ENCODE measurements at places on chromosomes 1 and 21. TPM values are rescaled to one million over a fixed set of nuclear protein-coding genes. Genes with fewer than 3 reads are reported as not detected.

DNA sequence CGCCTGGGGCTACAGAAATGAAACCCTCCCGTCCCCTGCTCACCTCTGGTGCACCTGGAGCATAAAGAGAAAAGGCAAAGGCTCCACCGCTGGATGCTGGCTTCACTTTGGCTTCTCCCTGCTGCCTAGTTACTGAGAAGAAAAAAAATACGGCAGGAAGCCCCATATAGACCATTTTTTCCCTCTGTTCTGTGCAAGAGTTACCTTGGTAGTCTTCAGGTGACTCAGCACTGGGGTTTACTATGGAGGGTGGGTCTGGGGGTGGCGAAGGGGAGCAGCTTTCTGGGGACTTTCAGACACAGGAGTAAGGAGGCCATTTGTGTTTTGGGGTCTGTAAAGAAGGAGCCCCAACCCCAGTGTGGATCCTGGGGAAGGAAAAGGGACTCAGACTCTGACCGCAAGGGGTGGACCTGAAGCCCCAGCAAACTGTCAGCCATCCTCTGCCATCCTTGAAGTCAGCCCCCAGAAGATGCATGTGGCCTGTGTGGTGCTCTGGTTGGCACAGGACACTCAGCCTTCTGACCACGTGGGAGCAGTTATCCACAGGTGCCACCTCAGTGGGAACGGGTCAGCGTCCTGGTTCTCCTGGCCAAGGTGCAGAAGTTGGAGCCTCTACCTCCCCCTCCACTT lies 25.9 kb upstream of the EPS8L3 start:
- no peak for DNase-seq

Gene SYT2
- total RNA-seq, result 1.7 TPM

Gene TNFAIP8L2
- total RNA-seq, result 2.2 TPM

- peak; percentile 62 for DNase-seq
Observed at GRCh38 chr1:8047686-8048445, 21.8 kb upstream of the ERRFI1 start.

- peak; percentile 28 for DNase-seq
Observed at GRCh38 chr1:182317611-182318161, 73.9 kb downstream of the GLUL start.

Gene GFI1
- 3.6 TPM for total RNA-seq

- DNase-seq, result no peak
Observed at GRCh38 chr1:243390162-243390791, 134.4 kb downstream of the SDCCAG8 start.

DNA sequence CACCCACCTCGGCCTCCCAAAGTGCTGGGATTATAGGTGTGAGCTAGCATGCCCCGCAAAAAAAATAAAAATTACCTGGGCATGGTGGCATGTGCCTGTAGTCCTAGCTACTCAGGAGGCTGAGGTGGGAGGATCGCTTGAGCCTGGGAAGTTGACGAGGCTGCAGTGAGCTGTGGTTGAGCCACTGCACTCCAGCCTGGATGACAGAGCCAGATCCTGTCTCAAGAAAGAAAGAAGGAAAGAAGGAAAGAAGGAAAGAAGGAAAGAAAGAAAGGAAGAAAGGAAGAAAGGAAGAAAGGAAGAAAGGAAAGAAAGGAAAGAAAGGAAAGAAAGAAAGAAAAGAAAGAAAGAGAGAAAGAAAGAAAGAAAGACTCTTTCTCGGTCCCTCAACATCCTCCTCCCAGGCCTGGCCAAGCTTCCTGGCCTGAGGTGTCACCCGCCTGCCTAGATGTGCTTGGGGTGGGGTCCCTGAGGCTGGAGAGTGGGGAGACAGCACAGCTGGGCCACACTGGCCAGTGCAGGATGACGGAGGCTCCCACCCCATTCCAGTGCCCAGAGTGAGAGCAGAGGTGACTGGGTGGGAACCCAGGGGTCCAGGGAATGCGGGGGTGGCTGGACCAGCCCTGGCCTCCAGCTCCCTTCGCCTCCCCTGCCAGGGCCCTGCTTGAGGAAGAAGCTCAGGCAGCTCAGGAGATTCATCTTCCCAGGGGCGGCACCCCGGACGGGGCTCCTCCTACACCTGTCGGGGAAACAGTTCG lies 10.2 kb upstream of the GNB1 start:
- DNase-seq, result no peak

Gene TRIM63
- total RNA-seq, result 0.96 TPM

DNA sequence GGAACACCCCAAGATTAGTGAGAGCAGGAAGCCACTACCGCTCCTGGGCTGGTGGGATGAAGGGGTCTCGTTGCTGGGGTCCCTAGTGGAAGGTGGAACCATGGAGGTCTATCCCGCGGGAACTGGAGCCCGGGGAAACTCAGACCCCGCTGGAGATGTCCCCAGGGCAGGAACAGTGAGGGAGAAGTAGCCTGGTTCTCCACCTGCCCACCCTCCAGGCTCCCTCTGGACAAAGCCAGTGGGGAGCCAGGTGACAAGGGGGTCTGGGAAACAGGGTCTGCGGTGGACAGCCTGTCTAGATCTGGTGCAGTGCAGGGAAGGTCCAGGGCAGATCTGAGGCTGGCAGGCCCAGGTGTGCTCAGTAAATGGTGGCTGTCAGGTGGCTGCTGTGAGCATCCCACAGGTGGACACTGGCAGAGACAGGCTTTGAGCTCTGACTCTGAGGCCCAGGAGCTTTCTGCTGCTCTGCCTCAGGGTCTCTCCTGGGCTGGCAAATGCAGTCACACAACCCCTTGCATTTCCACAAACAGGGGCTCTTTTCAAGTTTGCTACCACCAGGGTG lies 88.0 kb upstream of the TLR5 start:
- no peak for DNase-seq

GRCh38 chr1:12032161-12032621 lies 12.9 kb downstream of the MIIP start:
- DNase-seq, result no peak

DNA sequence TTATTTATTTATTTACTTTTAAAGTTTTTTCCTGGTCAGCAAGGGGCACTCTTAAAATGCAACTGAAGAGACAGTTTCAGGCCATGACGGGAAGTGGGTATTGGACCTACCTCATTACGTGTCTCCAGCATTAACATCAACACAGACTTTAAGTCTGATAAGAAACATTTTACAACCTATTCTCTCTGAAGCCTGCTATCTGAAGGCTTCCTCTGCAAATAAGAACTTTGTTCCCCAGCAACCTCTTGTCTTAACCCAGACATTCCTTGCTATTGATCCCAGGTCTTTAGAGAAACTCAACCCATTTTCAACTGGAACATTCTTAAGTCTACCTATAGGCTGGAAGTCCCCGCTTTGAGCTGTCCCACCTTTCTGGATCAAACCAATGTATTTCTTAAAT lies 258.3 kb upstream of the TMPRSS15 start:
- DNase-seq, result no peak

- no peak for DNase-seq
Observed at GRCh38 chr1:199044191-199044590, 405.4 kb downstream of the PTPRC start.

Gene HHAT
- total RNA-seq, result 6.3 TPM

DNA sequence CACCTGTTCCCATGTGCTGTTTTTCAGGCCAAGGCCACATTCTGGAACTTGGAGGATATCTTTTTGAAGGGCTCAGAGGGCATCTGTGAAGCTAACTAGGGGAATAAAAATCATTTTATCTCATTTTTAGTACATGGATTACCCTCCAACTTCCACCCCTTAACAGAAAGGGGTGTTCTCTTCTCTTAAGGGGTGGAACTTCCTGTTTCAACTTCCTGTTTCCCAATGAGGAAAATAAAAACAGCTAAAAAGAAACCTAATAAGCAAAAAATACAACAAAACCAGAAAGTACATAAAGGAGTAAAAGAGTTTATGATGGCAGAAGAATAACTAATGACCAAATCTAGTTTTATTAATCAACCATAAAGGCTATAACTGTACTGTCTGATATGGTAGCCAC lies 24.8 kb upstream of the SLC22A15 start:
- DNase-seq, result no peak

DNA sequence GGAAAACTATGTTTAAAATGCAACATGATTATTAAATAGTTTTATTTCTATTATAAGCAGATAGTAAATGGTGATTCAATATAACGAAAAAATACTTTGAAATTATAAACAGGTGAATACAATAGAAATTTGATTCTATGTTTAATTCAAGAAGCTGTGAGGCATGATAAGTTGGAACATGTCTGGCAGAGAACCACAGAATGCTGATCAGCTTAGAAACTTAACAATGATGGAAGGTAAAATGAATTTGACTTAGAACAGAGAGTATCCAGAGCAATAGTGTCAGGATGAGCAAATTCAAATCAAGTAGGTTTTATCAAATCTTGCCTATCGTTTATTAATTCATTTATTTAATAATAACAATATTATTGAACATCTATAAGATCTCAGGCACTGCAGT lies 83.4 kb upstream of the ADGRL4 start:
- no peak for DNase-seq

DNA sequence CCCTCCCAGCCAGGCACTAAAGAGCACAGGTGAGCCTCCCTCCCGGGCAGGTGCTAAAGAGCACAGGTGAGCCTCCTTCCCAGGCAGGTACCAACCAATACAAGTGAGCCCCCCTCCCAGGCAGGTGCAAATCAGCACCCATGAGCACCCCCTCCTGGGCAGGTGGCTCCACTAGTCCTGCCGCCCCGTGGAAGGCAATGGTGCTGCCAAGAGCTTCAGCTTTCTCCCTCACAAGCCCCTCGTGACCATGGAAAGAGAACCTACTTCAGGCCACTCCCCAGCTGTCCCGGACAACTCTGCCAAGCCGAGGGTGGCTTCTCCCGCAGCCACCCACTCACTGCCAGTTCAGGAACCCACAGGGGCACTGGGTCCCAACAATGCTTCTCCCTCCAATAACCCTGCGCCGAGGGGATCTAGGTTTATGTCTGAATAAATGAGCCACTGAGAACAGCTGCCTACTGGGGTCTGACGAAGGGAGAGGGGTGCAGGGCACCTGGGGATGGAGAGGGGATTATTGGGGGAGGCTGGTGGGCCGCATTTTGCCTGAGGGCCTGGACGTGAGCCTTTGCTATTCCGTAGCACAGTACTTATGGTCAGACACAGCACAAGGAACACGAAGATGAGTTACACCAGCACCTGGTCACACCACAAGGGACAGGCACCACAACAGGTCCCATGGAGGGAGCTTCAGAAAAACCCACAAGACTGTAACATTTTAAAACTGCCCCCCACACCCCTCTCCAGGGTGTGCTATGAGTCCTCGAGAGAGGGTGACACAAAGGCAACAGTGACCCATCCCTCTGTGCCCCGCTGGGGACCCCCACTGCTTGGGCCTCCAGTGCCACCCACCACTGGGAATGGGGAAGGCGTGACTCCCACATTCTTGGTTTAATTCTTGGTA lies 46.3 kb downstream of the PRDM15 start:
- DNase-seq, result no peak

GRCh38 chr1:151993084-151993733 lies 450 bp downstream of the S100A10 start:
- peak; percentile 54 for DNase-seq

- DNase-seq, result no peak
Observed at GRCh38 chr1:154270833-154271232, 1.6 kb upstream of the HAX1 start.

DNA sequence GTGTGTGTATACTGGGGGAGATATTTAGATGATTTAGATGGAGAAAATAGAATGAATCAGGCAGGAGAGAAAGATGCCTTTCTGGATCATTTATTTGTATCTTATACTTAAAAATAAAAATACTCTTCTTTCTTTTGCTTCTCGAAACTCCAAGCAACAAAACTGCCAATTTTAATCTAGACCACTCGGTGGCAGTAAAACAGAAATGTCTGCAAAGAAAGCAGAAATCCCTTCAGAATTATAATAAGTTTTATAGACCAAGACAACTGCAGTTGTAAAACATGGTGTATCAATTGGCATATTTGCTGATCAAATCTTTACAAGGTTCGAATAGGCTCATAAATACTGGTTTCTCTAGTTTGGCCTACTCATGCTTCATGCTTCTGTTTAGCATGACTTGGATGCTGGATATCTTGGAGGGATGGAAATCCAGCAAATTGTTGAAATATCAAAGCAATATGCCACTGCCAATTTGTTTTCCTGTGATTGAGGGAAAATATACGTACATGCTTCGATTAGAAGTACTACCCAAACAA lies 15.1 kb upstream of the C1orf87 start:
- no peak for DNase-seq

GRCh38 chr1:55886856-55887712 lies 671.9 kb upstream of the USP24 start:
- no peak for DNase-seq

Gene HSD3B1
- 10.8 TPM for total RNA-seq

- no peak for DNase-seq
Observed at GRCh38 chr1:40820911-40821693, 37.5 kb downstream of the KCNQ4 start.

Gene PRKACB
- 38.8 TPM for total RNA-seq

GRCh38 chr1:247332215-247332622 lies 552 bp upstream of the ZNF496 start:
- peak; percentile 51 for DNase-seq

- no peak for DNase-seq
Observed at GRCh38 chr1:70314706-70315304, 39.7 kb downstream of the ANKRD13C start.

Gene KRTAP13-1
- total RNA-seq, result not detected

Gene RAB25
- total RNA-seq, result 2.2 TPM

Gene IFNAR1
- 33.5 TPM for total RNA-seq

Gene CACNA1S
- total RNA-seq, result 0.96 TPM

DNA sequence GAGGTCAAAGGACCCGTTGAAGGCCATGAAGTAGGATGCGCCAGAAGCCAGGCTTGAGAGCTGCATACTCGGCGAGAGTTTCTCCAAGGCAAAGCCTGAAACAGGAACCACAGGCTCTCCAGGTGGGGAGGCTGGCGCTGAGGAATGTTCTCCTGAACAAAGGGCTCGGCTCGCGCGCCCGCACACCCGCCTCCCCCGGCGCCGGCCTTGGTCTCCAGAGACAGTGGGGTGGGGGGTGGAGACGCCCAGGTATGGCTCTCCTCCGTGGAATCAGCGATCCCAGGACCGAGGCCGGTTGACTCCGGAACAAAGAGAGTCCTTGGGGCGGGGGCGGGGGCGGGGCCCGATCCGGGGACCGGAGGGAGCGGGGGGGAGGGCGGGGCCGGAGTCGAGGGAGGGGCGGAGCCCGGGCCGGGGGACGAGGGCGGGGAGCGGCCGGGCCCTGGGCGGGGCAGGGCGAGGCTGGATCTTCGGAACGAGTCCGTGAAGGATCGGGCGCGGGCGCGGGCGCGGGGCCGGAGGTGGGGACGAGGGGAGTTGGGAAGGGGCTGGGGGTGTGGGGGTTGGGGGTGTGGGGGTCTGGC lies 85.0 kb downstream of the NKAIN1 start:
- DNase-seq, result peak; percentile 85
